ENCODE measurements at places on chromosomes 3 and 15.

DNA sequence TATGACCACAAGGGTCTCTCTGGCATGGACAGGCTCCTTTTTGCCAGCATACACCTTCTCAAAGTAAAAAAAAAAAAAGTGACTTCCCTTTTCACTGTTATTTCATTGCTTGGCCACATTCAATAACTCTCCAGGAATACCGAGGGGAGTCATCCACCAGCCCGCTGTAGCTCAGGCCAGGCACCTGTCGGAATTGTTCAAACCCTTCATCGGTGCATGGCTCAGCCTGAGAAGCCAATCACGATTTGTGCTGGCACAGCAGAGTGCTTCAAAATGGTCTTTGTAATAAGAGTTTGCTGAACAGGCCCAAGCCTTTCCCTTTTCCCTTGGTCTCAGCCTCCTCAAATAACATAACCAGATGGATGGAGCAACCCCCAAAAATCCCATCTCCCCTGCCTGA lies 145.4 kb downstream of the PDZRN3 start:
- no peak for DNase-seq

- peak; percentile 18 for DNase-seq
Observed at GRCh38 chr3:86229086-86229774, 761.7 kb downstream of the VGLL3 start.

GRCh38 chr3:35498506-35499210 lies 140.7 kb upstream of the ARPP21 start:
- no peak for DNase-seq

- peak; percentile 19 for DNase-seq
Observed at GRCh38 chr15:40285554-40286011, 2.7 kb upstream of the ANKRD63 start.

- no peak for DNase-seq
Observed at GRCh38 chr3:43028001-43028400, 48.9 kb downstream of the GASK1A start.

- no peak for DNase-seq
Observed at GRCh38 chr3:126665221-126665936, 10.5 kb upstream of the TXNRD3 start.

DNA sequence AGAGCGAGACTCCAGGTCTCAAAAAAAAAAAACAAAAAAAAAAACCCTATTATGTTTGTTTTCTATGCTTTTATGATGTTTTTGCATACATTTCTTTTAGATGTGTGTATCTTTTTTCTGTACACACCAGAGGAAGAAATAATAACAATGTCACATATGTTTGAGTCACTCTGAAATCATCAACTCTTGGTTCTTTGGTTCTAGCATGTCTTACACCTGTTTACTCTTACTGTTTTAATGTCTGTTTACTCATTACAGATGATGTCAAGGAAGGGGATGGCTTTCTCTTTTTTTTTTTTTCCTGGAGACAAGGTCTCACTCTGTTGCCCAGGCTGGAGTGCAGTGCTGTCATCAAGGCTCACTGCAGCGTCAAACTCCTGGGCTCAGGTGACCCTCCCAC lies 24.1 kb downstream of the RHOA start:
- no peak for DNase-seq

- DNase-seq: no peak
Observed at GRCh38 chr3:119437691-119438258, 25.6 kb downstream of the TMEM39A start.

- peak; percentile 78 for DNase-seq
Observed at GRCh38 chr15:47506329-47507100, 210.8 kb upstream of the SEMA6D start.

GRCh38 chr15:62785881-62786828 lies 256.4 kb upstream of the TPM1 start:
- peak; percentile 64 for DNase-seq

GRCh38 chr15:35834866-35835265 lies 288.9 kb upstream of the DPH6 start:
- DNase-seq: no peak

DNA sequence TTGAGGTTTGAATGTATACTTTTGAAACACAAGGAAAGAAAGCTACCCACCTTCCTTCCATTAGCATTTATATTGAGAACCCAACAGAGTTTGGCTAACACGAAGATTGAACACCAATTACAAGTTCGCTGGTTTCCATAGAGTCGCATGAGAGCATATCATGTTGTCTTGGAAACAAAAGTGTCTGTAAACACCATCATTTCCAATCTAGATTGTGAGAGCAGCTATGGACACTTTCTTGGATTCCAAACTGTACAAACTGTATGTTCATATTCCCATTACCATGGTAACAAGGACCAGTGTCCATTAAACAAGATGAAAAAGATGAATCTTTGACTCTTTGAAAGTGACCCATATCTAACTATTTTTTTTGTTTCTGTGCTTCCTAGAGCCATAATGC lies 529.9 kb upstream of the ROBO1 start:
- DNase-seq: no peak

DNA sequence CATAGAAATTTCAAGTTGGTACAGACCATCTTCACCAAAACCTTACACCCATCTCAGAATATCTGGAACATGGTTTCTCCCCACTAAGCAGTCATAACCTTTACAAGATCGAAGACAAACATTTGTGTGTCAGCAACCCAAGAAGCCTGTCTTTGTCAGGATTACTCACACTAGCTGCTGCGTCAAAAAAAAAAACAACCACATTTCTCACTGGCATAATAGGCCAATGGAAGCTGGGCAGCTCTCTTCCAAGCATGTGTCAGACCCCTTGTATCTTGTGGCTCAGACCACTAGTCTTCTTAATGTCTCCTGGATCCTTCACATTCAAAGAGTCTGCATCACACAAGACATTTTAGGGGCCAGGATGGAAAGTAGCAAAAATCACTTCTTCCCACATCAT lies 266.9 kb upstream of the IGF1R start:
- DNase-seq: no peak

GRCh38 chr3:46314517-46314916 lies 39.4 kb upstream of the CCR2 start:
- no peak for DNase-seq

DNA sequence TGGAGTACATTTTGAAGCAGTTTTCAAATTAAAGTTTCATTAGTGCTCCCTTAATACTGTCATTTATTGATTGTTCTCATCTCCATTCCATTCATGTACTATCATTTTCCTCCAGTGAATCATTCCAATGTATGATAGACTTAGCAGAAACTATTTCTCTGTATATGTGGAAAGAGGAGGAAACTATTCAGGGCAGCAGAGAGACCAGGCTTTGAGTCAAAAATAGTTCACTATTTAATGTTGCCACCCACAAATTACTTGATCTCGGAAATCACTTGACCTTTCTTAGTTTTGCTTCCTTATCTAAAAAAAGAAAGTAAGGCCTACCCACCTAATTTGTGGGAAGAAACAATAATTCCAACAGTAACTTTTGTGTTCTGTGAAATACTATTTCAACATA lies 610.5 kb upstream of the ZNF385D start:
- DNase-seq: peak; percentile 55

- peak; percentile 69 for DNase-seq
Observed at GRCh38 chr3:9067352-9067975, 104.2 kb upstream of the RAD18 start.

DNA sequence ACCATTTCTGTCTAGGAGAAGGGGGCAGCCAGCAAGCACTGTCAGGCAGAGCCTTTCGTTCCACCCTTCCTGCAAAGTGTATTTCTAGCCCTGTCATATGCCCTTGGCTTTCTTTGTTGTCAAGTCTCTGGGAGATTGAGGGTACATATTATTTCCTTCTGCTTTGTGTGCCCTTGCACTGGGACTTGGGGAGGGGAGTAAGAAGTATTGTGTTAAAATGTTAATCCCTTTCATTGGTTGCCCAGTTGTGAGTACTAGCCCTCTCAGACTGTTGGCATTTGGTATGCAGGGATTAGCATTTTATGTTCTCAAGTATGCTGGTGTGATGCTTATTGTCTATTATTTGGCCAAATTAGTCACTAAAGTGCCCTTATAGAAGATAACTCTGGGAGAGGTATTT lies 63.9 kb downstream of the RBM6 start:
- no peak for DNase-seq

- DNase-seq: peak; percentile 10
Observed at GRCh38 chr3:65479990-65480389, 558.7 kb downstream of the MAGI1 start.

GRCh38 chr3:195845483-195845882 lies 33.8 kb upstream of the MUC4 start:
- no peak for DNase-seq

GRCh38 chr3:139523718-139524117 lies 15.8 kb downstream of the RBP1 start:
- no peak for DNase-seq

DNA sequence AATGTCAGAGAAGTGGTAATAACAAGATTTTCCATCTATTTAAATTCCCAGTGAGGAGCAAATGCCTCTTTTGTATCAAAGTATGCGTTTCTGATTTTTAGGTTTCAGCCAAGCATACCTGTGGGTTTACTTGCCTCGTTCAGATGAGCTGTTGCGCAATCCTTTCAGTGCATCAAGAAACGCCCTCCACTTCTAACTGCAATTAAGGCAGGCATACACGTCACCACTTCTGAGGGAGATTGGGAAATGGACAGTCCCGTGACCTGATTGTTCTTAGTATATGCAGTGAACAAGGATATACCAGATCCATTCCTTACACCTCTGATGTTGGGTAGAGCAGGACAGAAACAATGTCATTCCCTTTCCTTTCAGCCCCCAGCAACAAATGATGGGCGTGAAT lies 219.0 kb downstream of the ITPR1 start:
- DNase-seq: peak; percentile 78

- DNase-seq: peak; percentile 34
Observed at GRCh38 chr3:181637456-181637855, 74.3 kb upstream of the SOX2 start.

- no peak for DNase-seq
Observed at GRCh38 chr3:44832965-44833364, 28.7 kb upstream of the TMEM42 start.

GRCh38 chr3:2657971-2658370 lies 452.2 kb downstream of the IL5RA start:
- DNase-seq: no peak

DNA sequence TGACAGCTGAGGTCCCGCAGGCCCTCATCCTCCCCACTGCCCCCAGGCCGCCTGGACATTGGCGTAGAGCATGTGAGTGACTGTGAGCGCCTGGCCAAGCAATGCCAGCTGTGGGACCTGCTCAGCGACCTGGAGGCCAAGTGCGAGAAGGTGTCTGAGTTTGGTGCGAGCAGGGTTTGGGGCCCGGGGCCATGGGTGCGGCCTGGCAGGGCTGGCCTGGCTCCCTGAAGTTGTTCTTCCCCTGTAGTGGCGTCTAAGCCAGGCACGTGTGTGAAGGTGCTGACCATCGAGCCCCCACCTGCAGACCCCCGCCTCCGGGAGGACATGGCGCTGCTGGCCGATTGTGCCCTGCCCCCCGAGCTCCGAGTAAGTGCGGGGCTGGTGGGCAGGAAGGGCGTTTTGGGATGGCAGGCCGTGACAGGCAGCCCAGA lies 4.2 kb downstream of the ABTB1 start:
- DNase-seq: no peak

DNA sequence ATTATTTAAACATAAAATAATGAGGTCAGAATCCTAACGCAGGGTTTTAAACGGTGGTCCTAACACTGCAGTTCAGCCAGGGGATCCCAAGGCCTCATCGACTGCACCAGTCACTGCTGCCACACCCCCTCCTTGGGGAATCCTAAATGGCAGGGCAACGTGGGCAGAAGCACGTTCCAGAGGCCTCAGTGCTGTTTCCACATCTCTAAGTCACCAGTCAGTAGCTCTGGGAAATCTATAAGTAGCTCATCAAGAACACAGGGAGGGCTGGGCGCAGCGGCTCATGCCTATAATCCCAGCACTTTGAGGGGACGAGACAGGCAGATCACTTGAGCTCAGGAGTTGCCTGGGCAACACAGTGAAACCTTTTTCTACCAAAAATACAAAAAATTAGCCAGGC lies 47.5 kb downstream of the PRTG start:
- peak; percentile 11 for DNase-seq

- peak; percentile 62 for DNase-seq
Observed at GRCh38 chr3:108159865-108160264, 62.4 kb downstream of the IFT57 start.

- no peak for DNase-seq
Observed at GRCh38 chr3:57064572-57064971, 4.1 kb downstream of the SPATA12 start.

DNA sequence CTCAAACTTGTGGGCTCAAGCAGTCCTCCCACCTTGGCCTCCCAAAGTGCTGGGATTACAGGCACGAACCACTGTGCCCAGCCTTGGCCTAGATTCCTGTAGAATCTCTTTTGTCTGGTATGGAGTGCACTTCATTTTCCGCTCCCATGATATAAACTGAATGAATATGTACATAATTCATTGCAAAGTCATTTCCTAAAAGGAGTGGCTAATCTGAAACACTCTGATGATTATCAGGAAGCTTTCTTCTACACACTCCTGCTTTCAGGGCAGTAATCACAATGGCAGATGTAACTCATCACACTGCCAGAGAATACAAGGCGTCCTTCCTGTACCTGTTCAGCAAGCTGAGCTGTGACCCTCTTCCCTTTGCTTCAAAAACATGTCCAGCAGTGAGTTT lies 28.6 kb downstream of the RLBP1 start:
- no peak for DNase-seq

GRCh38 chr3:109432833-109433232 lies 95.5 kb upstream of the DPPA4 start:
- DNase-seq: no peak

DNA sequence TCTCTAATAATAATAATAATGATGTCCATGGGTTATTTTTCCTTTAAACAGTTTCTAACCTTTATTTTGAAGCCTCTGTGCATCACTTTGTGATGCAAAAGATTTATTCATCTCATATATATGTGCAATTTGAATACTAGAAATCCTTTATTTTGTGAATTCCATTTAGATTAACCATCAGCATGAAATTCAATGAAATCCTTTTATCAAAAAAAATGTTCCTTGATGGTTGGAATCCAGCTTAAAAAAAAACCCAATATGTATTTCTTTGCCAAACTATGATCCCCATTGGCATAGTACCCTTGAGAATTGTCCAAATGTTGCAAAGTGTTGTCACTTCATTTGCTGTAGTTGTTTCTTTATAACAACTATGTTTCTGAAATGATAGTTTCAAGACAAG lies 7.4 kb downstream of the TBC1D23 start:
- peak; percentile 52 for DNase-seq
